ENCODE measurements at places on chromosomes 7 and 10.

DNA sequence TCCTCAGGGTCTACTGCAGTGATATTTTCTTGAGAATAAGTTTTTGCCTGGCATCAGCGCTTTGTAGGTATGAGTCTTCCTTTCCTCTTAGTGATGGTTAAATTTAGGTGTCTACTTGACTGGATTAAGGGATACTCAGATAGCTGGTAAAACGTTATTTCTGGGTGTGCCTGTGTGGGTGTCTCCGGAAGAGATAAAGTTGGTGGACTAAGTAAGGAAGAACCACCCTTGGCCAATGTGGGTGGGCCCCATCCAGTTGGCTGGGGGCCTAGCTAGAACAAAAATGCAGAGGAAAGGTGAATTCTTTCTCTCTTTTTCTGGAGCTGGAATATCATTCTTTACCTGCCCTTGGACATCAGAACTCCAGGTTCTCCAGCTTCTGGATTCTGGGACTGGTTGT, 138.8 kb downstream of the ADCYAP1R1 start:
- no peak for DNase-seq

DNA sequence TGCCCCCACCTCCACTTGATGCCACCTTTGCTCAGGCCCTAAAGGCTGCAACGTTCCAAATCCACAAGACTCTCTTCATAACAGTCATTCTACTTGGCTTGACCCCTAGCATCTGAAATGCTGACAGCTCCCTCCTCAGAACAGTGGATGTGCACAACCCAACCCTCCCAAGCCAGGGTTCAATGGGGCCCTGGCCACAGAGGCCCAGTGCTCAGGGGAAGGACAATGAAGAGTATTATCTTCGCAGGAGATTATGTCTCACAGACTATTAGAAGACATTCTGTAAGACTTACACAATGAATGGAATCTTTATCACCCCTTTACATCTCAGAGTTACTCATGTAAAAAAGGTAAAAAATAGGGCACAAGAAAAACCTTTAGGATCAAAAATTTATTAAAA, 20.4 kb downstream of the ERCC6 start:
- no peak for DNase-seq

GRCh38 chr10:89566992-89567391, 31.6 kb upstream of the SLC16A12 start:
- no peak for DNase-seq

DNA sequence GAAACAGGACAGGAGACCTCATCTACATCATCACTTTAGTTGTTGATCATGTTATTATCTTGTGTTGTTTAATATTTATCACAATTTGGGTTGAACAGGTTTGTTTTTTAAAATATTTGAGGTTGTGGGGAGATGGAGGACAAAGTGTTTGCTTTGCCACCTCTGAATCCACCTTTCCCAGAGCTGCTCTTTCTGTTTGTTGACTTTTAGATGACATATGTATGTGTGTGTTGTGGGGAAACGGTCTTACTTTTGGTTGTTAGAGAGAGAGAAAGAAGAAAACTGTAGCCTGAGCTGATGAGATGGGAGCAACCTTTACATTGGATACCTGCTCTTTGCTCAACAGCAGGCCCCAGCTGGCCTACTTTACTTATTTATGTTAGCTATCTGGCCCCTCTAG, 19.0 kb upstream of the SLC16A12 start:
- no peak for DNase-seq

- DNase-seq, result peak; percentile 97
These were observed 99.6 kb upstream of the DIP2C start for GRCh38 chr10:788796-789748.

DNA sequence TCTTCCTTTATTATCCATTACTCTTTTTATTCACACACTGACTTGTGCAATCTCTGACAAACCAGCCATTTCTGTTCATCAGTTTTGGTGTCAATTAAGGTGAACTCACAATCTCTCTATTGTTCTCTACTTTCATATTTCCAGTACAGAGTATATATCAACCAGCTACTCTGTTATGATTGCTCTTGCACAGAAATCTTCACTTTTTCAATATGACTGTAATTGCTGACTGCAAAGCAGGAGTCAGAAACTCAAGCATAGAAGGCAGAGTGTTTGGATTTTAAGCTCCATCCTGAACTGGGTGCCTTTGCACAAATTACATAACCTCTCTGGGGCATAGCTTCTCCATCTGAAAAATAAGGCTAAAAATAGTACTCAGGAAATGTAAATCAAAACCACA, 1042.0 kb downstream of the GRM8 start:
- DNase-seq, result no peak

DNA sequence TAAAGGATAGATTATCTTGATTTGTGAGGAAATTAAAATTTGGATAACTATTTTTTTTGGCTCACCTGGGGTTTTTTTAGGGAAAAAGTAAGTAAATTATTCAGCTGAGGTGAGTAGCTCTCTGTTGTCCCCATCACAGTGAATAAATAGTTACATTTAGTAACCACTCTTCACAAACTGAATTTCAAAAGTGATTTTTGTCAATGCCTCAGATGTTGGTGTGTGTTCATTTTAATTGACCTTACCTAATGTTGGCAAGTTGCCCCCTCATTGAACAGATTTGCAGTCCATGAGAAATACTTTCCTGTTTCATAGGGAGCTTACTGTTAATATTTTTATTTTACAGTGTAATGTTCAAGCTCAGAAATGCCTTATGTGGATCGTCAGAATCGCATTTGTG, 18.3 kb downstream of the PLEKHA1 start:
- no peak for DNase-seq

DNA sequence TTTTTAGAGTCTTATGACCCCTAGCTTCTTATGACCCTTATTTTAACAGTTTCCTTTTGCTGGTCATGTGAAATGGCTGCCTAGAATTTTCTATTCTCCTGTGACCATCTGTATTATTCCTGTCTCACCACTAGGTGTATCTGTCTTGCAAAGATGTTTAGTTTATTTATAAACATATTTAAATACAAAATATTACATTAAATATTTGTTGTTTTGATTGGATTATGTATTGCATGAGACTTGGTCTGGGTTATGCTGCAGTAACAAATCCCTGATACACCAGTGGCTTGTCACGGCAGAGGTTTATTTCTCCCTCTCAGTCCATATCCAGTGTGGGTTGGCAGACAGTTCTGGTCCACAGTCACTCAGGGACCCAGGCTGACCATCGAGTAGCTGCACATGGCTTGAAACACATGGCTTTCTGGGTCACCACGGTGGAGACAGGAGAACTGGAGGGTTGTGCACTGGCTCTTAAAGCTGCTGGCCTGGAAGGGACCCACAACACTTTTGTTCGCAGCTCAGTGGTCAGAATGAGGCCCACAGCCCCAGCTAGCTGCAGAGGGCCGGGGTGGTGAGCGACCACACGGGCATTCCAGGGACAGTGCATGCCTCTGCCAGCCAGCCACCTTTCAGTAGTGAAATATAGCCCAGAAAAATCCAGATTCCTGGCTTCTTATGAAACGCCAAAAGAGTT, 7.4 kb downstream of the RASSF4 start:
- DNase-seq, result no peak

GRCh38 chr7:20958572-20958971, 171.9 kb upstream of the SP8 start:
- DNase-seq, result no peak

GRCh38 chr10:31034098-31034909, 2.6 kb upstream of the ZNF438 start:
- DNase-seq, result no peak

DNA sequence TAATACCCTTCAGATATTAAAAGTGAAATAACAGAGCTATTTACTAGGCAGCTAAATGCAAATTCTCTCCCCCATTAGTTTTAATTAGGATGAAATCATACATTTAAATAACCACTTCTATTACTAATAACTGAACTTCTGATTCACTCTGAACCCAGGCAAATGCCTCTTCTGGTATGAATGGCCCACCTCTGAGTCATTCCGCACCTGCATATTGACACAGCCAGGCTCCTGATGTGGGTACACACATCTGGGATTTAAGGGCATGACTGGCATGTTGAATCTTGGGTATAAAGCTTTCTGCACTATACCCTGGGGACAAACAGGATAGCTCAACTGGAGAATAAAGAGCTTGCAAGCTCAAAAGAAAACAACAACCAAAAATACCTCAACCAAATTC, 140.9 kb downstream of the AUTS2 start:
- no peak for DNase-seq

- no peak for DNase-seq
These were observed 112.8 kb downstream of the BUB3 start for GRCh38 chr10:123266971-123267370.

DNA sequence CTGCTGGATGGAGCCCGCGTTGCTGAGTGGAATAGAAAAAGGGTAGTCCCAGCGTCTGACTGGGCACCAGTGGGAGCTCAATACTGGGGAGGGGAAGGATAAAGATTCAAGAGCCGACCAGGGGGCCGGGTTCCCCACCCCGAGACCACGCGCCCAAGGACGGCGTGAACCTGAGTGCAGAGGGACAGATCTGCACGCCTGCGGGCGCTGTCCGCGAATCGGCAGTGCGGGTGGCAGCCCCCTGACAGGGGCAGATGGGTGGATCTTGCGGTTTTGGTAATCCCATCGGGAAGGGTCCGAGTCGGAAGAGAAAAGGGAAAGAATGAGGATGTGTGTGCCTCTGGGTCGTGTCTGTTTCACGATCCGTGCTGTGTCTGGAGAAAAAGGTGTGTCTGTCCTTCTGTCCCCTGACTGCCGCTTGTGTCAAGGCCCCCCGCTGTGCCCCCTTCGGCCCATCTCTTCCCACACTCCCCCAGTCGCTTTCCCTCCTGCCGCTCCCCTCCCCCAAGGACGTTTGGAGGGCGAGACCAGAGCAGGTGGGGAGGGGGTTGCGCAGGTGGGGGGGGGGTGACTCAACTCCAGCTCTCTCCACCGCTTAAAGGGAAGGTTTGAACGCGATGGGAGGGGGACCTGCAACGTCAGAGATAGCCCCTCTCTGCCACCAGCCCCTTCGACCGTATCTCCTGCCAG, 734 bp upstream of the VGF start:
- peak; percentile 84 for DNase-seq

GRCh38 chr10:124145109-124145870, 51.9 kb upstream of the CHST15 start:
- DNase-seq, result no peak

DNA sequence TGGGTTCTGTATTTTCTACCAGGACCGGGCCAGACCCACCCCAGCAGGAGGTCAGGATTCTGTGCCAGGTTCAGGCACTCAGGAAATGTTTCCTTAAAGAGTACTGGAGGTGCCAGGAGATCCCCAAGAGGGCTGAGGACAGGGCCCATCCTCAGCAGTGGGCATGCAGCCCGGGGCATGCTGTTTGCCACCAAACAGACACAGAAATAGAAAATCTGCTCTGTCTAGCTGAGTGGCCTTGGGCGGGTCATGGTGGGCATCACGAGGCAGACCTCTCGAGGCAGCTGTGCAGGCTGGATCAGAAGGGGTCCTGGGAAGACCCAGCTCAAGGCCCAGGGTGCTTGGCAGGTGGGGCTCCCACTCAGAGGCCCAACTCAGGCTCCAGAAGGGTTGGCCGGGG, 105.0 kb downstream of the FAM53B start:
- DNase-seq, result no peak

- DNase-seq, result no peak
These were observed 17.4 kb downstream of the HBP1 start for GRCh38 chr7:107186240-107186639.

DNA sequence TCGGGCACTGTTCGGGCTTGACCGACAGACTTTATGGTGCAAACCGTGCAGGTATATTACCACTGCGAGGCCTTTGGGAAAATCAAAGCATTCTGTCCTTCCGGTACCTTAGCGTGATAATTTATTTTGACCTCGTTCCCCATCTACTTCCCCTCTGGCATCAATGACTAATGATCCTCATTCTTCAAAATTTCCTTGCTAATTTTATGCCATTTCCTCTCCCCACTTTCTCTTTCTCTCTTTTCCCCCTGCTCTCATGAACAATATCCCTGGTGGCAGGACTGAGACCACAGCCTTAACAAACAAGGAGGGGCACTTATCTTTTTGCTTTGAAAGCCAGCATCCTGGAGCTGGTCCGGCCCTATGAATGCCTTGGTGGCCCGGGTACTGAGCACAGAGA, 210.6 kb downstream of the TCF7L2 start:
- no peak for DNase-seq

DNA sequence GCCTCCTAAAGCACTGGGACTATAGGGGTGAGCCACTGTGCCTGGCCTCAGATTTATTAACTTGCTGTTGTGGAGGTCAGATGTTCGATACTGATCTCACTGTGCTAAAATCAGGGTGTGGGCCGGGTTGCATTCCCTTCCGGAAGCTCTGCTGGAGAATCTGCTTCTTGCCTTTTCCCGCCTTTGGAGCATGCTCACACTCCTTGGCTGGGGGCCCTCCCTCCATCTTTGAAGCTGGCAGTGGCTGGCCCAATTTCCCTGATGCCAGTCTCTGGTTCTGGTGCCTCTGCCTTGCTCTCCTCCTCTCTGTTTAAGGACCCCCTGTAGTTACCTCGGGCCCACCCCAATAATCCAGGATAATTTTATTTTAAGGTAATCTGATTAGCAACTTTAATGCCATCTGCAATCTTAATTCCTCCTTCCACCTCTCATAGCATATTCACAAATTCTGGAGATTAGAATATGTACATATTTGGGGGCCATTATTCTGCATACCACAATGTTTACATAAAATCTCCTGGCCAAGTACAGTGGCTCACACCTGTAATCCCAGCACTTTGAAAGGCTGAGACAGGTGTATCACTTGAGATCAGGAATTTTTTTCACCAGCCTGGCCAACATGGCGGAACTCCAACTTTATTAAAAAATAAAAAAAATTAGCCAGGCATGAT, 7.9 kb upstream of the PITRM1 start:
- no peak for DNase-seq

DNA sequence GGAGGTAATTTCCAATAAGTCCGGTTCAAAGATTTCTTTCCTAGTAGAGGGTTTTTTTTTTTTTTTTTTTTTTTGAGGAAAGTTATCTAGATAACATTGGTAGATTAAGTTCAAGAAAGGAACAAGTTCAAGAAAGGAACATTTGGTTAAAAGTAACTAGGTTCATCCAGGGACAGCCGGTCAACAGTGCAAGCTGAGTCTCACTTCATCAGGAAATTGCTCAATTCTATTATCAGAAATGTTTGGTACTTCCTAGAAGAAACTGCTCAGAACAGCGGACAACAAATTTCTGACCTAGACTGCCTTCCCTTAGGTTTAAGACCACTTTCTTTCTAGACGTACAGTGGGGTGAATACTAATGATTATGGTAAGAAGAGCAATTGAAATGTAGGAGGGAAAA, 3.7 kb upstream of the IL2RA start:
- DNase-seq, result no peak

GRCh38 chr7:50780436-50780835, 2.3 kb downstream of the GRB10 start:
- DNase-seq, result no peak

DNA sequence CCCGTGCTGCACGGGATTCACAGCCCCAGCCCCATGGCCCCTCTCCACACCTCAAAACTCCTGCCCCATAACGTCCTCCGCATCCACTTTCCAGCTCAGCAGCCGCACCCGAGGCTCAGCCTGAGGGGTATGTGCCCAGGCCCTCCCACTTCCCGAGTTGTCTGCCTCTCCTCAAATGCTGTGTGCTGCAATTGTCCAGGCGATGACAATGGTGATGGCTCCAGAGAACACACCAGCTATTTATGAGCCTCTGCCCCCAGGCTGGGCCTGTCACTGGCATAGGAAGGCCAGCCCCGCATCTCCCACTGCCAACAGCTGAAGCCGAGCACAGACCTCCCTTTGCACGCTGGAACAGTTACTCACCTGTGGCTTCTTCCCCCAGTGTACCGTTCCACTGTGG, 2.4 kb upstream of the LDB3 start:
- no peak for DNase-seq
